ENCODE measurements at places on chromosomes 5 and 9. TPM values are rescaled to one million over a fixed set of nuclear protein-coding genes. Genes with fewer than 3 reads are reported as not detected.

DNA sequence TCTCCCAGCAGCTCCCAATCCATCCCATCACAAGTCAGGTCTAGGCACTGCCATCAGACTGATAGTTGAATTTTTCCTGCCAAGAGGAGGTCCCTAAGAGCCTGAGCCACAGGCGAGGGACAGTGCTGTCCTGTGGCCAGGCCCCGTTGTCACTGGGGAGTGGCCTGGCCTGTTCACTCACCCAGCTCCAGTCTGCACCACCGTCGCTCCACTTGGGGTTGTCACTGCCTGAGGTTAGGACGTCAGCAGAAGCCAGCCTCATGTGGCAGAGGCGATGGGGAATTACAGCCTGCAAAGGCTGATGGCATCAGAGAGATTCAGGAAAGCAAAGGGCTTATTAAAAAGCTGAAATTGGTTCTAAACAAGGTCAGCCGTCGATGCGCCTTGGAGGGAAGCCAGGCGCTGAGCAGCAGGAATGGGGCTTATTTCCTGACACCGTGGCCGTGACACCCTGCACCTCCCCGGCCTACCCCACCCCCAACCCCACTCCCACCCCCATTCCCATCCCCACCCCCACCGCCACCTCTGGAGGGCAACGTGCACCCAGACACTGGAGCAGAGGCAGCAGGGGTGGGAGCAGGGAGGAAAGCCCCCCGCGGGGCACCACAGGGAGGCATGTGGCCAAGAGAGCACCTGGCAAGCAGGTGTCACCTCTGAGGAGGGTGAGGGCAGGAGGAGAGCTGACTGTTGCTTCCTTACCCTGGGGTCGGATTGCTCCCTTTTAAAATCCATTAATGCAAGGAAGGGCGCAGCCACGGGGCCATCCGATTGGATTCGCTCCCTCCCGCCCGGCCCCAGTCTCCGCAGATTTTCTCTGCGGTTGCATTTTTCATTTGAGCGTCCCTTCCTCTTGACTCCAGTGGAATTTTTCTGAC, 3.1 kb upstream of the DBH start:
- DNase-seq = no peak

- no peak for DNase-seq
These were observed 215.7 kb upstream of the ZNF608 start for GRCh38 chr5:124962111-124962510.

The TTC39B gene
- 56.4 TPM for total RNA-seq

The SLC6A3 gene
- 0.18 TPM for total RNA-seq

The BAG1 gene
- 36.9 TPM for total RNA-seq

All from endodermal cell (in vitro differentiated cells).